ENCODE measurements at places on chromosomes 5 and 9. TPM values are rescaled to one million over a fixed set of nuclear protein-coding genes. Genes with fewer than 3 reads are reported as not detected.

GRCh38 chr9:109770101-109770500, 9.9 kb upstream of the PALM2AKAP2 start:
- DNase-seq, result no peak

DNA sequence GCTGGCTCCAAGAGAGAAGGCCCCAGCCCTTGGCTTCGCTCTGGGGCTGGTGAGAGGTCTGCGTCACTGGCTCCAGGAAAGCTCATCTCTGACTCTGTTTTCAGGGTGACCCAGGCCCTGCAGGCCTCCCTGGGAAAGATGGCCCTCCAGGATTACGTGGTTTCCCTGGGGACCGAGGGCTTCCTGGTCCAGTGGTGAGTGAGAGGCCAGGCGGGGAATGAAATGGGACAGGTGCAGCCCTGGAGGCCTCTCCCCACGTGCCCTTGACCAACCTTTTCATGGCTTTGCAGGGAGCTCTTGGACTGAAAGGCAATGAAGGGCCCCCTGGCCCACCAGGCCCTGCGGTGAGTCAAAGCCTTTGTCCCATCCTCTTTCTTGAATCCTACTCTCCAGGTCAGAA, 75.7 kb upstream of the FCN2 start:
- DNase-seq, result no peak

- no peak for DNase-seq
These were observed 160.2 kb downstream of the DENND1A start for GRCh38 chr9:123769719-123770118.

DNA sequence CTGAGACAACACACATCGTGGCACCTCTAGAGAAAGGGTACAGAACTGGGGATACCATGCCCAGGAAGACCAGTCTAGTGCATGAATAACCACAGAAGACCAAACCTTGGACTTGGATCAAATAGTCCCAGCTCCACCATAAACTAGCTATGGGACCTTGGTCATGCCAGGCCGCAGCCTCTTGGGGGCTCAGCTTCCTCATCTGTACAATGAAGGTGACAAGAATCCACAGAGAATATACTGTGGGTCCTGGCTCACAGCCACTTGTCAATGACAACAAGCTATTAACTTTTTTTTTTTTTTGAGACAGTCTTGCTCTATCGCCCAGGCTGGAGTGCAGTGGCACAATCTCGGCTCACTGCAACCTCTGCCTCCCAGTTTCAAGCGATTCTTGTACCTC, 3.9 kb downstream of the KYAT1 start:
- no peak for DNase-seq

DNA sequence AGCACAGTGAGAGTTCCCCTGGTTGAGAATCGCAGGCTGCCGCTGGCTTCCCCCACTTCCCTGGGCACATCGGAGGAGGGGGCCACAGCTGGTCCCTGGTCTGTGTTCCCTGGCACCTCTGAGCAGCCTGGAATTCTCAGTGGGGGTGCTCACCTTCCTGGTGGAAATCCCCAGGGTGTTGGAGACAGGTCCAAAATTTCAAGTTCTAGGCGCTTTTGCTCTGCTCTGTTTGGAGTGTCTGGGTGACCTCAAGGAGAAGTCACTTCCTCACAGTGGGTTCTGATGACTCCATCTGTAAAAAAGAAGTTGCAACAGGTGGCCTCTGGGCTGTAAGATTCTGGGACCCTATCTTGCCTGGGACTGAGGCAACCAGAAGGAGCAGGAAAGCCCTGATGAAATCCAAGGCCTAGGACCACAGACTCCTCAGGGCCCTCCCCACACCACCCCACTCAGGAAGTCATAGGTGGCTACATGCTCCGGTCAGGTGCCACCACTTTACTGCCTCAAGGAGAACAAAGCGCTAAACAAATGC, at the start of gene TRAF1:
TSS of gene TRAF1 (minus strand) at position 400 of the 532 bp plus-strand sequence. CDS start 721 bp downstream, outside the sequence.
- no peak for DNase-seq

GRCh38 chr9:95629585-95629984, 112.8 kb upstream of the PTCH1 start:
- DNase-seq, result no peak

AGXT2 gene
- total RNA-seq, result not detected

FOXD4L4 gene
- not detected for total RNA-seq

NR2F1-AS1 gene
- total RNA-seq, result 0.22 TPM

CDX1 gene
- not detected for total RNA-seq

HBEGF gene
- total RNA-seq, result 21.7 TPM

STKLD1 gene
- 0.27 TPM for total RNA-seq

AKNA gene
- total RNA-seq, result 4.6 TPM

EFCAB9 gene
- not detected for total RNA-seq

Data from Right ventricle myocardium superior (tissue), 1 donor.